ENCODE measurements at places on chromosomes 5 and 9.

DNA sequence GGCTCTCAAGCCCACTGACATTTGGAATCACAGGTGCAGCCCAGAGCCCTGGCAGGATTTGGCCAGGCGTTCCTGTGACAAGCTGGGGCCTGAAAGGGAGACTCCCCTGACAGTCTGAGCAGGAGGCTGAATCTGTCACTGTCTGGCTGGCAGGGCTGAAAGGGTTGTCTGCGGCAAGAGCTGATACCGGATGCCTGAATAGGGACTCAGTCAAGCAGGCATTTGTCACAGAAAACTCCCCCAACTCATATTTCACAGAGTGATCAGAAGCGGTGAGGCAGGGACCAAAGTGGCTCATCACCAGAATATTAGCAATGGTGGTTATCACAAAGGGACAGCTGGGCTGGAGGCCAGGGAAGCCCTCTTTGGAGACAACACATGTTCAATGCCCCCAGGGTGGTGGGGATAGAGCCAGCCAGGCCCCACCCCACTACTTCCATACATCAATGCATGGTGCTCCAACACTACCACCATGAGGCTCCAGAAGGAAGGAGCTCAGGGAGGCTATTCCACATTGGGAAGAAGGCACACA lies 295.5 kb downstream of the DTWD2 start:
- no peak for DNase-seq

DNA sequence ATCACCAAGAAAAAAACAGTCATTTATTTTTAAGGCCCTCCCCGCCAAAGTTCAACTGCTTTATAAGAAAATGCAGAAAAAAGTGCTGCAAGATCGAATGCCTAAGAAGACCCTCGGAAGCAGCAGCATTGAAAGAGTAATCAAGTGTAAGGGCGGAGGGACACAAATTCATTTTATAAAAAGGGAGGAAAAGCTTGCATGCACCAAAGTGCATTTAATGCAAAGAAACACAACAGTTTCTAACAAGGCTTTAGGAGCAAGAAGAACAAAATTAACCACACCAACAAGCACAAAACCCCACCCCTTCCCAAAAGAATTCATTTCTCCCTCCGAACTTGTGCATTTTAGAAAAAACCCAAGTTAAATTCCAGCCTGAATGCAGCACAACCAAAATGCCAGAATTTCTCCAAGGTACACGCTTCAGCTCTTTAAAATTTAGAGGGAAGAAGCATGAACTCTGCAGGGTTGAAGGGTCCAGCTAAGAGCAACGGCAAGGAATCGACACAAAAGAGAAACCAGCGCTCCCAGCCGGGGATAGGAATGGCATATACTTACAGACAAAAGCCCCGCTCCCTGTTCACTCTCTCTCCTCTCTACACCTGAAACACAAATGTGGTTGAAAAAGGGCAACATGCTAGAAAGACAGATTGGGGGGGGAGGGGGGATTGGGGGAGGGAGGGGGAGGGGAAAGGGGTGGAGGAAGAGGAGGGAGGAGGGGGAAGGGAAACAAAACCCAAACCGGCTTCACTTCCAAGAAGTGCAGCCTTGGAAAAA lies at the start of gene NREP:
Gene NREP (minus strand): TSS at position 614 of the 774 bp plus-strand sequence. CDS start 1,422 bp downstream, outside the sequence.
- no peak for DNase-seq

DNA sequence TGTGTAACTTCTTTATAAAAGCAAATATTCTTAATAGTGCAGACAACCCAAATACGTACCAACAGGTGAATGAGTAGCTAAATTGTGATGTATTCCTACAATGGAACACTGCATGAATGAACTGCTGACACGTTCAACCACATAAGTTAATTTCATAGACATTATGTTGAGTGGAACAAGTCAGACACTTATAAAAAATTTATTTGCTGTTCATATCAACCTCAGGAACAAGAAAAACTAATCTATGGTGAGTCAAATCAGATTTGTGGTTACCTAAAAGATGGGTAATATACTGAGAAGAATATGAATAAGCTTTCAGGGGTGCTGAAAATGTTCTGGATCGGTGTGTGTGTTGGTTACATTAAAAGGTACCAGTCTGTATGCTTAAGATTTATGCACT lies 35.7 kb downstream of the INVS start:
- no peak for DNase-seq

DNA sequence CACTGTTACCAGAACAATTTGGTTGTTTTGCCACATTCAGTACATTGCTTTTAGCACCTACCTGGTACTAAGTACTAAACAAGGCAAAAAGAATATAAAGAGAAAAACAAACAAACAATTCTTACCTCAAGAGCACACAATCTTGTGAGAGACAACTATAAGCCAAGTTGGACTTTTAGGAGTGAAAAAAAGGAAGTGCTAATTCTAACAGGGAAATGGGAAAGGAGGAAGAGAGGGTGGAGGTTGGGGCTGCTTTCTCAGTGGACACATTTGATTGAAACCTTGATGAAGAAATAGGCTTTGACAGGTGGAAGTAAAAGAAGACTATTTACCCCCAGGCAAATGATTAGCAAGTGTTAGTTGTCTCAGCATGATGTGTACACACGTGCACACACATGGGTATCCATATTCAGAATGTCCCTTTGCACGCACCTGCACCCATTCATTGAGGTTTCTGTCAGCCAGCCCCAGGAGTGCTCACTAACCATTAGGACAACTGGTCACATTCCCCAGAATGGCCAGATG lies 302.6 kb downstream of the ACTL7B start:
- DNase-seq, result no peak

GRCh38 chr5:16461026-16461425 lies 4.6 kb downstream of the ZNF622 start:
- no peak for DNase-seq

GRCh38 chr5:40570408-40571129 lies 109.1 kb upstream of the PTGER4 start:
- DNase-seq, result no peak

DNA sequence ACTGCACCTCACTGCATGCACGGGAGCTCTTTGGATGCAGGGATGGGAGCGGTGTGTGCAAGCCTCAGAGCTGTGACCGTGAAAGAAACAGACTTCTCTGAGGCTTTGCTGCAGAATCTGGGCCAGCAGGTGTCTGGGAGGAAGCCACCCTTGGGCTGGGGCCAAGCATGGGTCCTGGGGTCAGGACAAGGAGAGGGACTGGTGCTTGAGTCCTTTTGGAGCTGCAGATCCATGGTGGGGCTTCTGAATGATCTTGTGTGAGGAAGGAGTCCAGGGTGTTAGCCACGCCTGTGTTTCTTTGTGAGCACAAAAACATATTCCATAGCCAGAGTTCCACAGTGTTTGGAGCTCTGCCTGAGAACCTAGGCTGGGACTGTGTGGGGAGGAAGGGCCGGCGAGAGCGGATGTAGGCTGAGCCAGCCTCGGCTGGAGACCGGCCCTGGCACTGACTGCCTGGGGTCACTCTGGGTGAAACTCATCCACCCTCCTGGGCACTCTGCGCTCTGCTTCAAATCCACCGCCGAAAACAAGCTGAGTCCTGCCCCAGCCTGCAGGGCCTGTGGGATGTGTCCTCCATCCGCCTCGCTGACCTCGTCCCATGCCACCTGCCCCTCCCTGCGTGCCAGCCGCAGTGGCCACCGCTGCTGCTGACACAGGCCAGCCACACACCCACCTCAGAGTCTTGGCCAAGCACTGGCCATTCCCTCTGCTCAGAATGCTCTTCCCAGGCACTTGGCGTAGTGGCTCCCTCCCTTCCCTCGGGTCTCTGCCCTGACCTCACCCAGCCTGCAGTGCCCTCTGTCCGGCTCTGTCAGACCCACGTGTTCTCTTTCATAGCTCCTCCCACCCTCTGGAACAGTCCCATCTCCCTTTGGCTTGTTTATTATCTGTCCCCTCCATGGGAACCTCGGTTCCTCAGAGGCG lies 26.7 kb downstream of the ERGIC1 start:
- DNase-seq, result no peak

- no peak for DNase-seq
These were observed 23.1 kb downstream of the NDUFS6 start for GRCh38 chr5:1824109-1824821.

- no peak for DNase-seq
These were observed 86.2 kb downstream of the GIN1 start for GRCh38 chr5:103033696-103034095.

GRCh38 chr9:73152953-73153352 lies 1.3 kb downstream of the ANXA1 start:
- no peak for DNase-seq

- peak; percentile 32 for DNase-seq
These were observed 5.3 kb downstream of the ANKS6 start for GRCh38 chr9:98790842-98791607.

DNA sequence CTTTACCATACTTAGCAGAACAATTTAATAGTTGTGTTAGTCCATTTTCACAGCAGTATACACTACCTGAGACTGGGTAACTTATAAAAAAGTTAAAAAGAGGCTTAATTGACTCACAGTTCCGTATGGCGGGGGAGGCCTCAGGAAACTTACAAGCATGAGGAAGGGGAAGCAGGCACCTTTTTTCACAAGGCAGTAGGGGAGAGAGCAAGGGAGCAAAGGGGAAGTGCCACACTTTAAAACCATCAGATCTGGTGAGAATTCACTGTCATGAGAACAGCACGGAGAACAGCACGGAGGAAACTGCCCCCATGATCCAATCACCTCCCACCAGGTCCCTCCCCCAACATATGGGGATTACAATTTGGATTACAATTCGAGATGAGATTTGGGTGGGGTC lies 269.9 kb downstream of the MTRR start:
- no peak for DNase-seq

DNA sequence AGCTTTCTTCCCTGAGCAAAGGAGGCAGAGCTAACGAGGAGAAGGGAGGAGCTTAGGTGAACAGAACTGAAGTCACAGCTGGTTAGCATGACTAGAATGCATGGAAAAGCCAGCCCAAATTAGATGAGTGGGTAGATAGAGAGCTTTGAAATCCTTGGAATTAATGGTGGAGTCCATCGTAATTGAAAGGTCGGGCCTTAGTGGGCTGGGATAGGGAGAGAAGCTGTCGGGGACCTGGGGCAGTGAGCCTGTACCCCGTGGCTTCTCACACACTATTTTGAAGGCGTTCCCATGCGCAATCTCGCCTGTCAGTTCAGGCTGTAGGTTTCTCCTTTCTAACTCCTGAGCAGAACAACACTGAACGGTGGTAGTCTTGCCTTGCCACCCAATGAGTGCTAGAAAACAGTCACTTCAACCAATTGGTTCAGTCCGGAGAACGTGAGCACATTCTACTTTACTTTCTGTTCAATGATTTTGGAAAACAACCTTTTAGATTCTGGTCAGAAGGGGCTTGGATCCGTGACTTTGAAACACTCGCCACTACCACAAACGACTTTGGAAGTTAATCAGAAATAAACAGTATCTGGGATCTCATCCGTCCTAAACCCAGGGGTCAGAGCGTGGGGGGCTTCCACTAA lies 655 bp upstream of the RAI14 start:
- no peak for DNase-seq

DNA sequence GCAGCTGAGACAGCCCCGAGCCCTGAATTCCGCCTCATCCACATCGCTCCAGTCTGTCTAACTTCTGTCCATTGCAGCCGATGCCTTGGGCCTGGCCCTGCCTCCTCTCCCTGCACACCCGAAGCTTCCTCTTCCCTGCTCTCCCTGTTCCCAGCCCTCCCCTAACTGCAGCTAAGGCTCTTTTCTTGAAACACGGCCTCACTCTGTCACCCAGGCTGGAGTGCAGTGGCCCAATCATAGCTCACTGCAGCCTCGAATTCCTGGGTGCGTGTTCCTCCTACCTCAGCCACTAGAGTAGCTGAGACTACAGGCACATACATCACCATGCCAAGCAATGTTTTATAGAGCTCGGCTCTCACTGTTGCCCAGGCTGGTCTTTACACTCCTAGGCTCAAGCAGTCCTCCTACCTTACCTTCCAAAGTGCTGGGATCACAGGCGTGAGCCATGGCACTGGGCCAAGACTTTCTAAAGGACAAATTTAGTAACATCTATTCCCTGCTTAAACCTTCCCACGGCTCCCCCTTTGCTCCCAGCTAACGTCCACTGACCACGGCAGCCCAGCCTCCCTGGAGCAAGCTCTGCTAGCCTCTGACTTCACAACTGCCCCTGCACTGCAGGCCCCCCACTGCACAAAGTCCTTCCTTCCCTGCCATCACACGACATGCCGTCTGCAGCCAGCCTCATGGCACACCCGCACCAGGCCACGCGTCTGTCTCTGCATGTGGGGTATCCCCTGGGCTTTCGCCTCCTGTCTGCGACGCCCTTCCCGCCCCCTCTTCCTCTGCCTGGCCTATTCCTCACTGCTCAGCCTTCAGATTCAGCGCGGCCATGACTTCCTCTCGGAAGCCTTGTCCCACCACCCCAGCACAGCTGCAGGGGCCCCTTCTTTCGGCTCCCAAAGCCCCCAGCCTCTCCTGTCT lies 28.6 kb downstream of the LAMC3 start:
- no peak for DNase-seq

- DNase-seq, result no peak
These were observed 15.4 kb downstream of the SEMA6A start for GRCh38 chr5:116559239-116559638.

DNA sequence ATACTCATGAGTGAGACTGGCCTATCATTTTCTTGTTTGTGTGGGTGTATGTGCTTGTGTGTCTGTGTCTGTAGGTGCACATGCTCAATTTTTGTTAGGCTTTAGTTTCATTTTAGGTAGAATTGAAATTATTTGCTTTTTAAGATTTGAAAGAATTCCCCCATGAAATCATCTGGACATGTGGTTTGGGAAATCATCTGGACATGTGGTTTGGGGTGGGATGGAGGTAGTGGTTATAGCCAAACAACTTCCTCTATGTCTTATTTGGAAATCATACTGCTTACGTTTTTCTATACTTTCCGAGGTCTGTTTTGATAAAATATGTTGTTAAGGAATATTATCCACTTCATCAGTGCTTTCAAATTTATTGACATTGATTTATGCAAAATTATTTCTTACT lies 485.4 kb upstream of the CLINT1 start:
- no peak for DNase-seq

- no peak for DNase-seq
These were observed 2.7 kb upstream of the PDGFRB start for GRCh38 chr5:150158170-150158949.

DNA sequence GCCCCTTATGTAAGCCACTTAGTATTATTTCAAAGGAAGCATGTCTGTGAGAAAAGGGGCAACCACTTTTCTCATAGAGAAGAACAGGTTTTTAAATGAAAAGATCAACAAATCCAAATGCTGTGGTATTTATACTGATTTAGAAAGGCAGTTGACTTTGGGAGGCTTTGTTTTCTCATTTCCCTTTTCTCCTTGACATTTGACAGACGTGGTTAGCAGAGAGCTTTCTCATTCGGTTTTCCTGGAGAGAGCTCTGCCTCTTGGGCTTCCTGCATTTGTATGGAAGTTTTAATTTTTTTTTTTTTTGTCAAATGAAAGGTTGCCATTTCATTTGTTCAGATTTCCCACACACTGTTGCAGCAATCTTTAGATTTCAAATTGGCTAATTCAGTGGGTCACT lies 62.5 kb downstream of the EXOSC2 start:
- DNase-seq, result no peak

DNA sequence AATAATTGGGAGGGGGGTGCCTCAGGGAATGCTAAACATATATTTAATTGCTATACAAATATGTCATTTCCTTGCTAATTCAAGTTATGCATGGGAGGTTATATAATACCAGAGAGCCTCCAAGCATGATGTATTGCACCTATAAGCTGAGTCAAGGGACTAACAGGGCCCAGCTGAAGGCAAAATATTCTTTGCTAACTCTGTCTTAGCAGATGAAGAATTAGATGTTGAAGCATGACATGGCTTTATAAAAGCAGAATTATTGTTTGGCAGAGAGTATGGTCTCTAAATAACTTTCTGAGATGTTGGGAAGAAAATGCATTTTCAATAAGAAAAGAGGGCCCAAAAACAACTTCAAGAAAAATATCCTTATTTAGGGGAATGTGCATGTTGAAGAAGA lies 60.4 kb downstream of the SGCD start:
- DNase-seq, result no peak

GRCh38 chr9:110897943-110898342 lies 140.3 kb downstream of the LPAR1 start:
- DNase-seq, result no peak
